Activated CD4-positive, alpha-beta T cell treated with anti-CD3 and anti-CD28 coated beads, Interleukin-2, amount 50 U/mL, for 48 hours (primary cell): ENCODE measurements at places on chromosomes 16 and 17.

DNA sequence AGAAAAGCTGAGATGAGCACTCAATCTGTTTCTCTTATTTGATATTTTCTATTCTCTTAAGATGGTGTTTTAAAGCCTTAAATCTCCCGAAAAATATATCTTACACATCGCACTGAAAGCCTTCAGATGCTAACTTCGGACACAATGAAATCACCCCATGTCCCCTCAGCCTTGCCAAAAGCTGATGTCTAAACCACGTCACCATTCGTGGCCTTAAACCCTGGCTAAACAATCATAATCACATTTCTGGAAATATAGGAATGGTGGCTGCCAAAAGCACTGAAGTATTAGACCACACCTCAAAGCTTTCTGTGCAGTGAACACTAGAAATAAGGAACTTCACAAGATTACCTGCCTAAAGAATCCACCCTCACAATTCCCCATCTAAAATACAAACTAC lies 402.7 kb downstream of the SOX9 start:
- no peak for DNase-seq

GRCh38 chr16:25875956-25876598 lies 184.3 kb downstream of the HS3ST4 start:
- no peak for DNase-seq

GRCh38 chr16:3830625-3831254 lies 49.8 kb downstream of the CREBBP start:
- DNase-seq: no peak

DNA sequence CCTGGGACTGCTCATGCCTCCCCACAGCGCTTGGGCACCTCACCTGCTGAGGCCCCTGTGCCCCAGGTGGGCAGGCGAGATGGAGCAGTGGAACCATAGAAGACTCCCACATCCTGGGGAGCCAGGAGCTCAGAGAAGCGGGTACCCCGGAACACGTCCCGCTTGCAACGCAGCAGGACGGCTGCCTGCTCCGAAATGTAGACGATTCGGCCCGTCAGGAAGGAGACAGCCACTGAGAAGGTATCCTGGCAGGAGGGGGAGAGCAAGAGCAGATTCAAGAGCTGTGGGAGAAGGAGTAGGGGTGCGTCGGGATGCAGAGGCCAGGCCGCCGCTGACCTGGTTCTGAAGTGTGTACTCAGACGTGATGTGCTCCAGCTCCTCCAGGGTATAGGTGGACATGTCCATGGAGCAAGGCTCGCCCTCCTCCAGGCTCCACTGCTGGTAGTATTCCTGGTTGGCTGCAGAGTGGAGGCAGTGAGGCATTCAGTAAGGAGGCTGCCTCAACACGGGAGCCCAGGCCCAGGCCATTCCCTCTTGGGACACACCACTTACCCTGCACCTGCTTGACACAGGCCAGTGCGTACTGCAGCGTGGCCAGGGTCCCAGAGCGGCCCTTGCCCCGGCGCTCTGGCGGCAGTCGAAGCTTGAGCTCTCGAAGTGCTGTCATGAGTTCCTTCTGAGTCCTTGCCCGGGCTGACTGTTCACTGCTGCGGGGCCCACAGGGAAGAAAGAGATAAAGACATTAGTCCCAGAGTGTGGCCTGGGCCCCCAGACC lies 2.6 kb downstream of the PER1 start:
- DNase-seq: no peak
